ENCODE measurements at places on chromosomes 7 and 10. TPM values are rescaled to one million over a fixed set of nuclear protein-coding genes. Genes with fewer than 3 reads are reported as not detected.

DNA sequence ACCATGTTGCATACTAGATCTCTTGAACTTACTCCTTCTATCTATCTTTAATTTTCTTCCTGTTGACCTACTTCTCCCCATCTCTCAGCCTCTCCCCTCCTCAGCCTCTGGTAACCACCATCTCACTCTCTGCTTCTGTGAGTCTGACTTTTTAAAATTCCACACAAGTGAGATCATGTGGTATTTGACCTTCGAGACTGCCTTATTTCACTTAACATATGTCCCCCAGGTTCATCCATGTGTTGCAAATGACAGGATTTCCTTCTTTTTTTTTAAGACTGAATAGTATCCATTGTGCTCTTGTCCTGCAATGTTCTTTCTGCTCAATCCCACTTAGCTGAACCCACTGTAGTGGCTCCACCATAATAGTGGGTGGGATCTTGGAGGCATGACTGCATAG lies 51.4 kb upstream of the DNAJC1 start:
- DNase-seq: no peak

DNA sequence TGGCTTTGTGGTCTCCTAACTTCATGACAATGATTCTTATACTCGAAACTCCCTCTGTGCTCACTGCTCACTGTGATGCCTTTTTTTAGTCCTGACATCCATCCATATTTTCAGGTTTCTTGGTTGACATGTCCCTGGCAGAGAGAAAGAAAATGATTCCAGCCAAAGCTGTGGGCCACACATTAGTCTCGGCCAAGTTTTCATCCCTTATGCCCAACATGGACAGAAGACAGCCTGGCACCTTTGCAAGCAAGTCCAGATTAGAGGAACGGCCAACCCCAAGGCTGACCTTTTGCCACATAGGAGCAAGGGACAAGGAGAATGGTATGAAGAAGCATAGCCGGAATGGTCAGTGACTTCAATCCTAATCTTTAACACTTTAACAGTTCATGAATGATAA lies 8.7 kb upstream of the OPALIN start:
- no peak for DNase-seq

GRCh38 chr7:130996833-130997231 lies 262.8 kb upstream of the KLF14 start:
- DNase-seq: peak; percentile 80

VPS37D gene
- total RNA-seq: 0.46 TPM

GNGT1 gene
- not detected for total RNA-seq

DBF4 gene
- total RNA-seq: 14.3 TPM

DNA sequence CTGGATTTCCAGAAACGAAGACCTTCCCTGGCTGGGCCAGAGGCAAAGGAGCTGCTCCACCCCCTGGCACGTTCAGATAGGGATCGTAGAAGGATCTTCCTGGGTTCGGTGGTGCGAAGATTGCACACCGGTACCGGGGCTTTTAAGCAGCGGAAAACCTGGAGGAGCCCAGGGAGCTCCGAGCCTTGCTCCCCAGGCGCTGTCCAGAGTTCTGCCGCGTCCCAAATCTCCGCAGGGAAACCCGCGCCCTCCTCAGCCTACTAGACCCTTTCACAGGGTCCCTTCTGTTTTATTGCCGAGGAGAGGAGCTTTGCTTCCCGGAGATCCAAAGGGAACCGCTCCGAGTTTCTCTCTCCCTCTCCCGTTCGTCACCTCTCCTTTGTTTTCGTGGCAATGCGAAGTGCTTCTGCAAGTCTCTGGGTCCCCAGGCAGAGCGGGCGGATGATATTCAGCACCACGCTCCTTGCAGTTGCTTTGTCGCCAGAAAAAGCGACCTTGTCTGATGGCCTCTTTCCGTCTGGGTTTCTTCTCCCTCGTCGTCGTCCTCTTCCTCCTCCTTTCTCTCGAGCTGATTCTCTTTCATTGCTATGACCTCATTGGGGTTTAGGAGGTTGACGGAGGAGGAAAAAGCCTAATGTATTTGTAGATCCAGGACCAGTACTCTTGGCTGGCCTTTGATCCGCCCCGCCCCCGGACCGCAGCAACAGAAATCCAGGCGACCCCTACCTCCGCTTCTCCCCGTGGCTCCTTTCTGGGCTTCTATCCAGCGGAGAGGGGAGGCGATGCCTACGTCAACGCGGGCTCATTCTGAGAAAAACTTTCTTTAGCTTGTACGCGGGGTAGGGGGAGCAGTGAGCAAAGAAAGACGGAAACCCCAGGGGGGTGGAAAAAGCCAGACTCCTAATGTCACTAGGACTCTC lies at the start of gene TMEM196:
TSS of gene TMEM196 (minus strand) at position 777 of the 920 bp plus-strand sequence. CDS start 921 bp downstream, outside the sequence.
- DNase-seq: no peak

DNA sequence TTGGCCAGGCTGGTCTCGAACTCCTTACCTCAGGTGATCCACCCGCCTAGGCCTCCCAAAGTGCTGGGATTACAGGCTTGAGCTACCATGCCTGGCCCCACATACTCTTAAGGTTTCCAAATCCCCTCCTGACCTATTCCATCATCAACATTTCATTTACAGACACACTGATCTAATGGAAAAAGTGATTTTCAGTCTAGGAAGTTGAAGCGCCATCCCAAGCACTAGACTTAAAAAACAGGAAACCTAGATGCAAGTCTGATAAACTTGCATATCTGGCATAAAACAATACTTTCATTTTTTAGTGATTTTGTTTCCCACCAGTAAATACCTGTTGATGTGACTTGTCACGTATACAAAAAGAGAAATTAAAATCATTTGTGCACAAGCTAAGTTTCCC lies 44.0 kb downstream of the DNMBP start:
- no peak for DNase-seq

- DNase-seq: no peak
Measured at GRCh38 chr10:4511509-4511908, 314.5 kb upstream of the AKR1E2 start.

SPDYE16 gene
- not detected for total RNA-seq

DNA sequence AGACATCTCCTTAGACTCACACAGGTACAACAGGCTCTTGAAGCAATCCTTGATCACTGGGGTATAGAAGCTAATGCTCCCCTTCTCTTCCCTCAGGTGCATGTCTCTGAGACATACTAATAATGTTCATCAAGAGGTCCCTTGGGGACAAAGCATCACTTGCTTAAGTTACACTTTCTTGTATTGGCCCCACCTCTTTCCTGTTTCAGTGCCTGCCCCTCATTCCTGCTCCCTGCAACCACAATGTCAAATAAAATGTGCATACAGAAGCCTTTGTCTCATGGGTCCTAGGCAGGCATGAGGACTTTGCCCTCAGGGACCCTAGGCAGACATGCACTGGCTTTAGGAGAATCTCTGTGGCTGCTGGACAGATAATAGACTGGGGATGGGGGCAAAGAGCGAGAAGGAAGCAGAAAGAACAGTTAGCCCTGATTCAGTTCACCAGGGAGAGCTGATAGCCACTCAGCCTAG lies 175.0 kb upstream of the NPY start:
- no peak for DNase-seq

MYO1G gene
- total RNA-seq: 57.0 TPM

DNA sequence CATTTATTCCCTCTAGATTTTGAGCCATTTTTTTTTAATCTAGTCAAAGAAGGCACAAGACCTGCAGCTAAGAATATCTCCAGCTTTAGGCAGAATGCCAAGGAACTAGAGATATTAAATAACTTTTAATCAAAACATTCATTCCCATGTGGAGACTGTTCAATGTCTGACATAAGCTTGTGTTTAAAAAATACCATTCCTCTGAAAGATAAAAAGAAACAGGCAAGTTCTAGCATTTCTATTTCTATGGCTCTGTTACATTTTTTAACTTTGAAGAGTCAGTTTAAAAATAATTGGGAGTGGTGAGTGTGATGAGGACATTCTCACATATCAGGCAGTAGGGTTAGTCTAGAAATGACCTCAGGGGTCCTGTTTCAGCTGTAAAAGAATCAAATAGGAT lies 48.0 kb downstream of the RHOBTB1 start:
- no peak for DNase-seq

PPP1R17 gene
- not detected for total RNA-seq

GRCh38 chr7:109950256-109950655 lies 1140.7 kb upstream of the LRRN3 start:
- DNase-seq: no peak

PSTK gene
- total RNA-seq: 1.9 TPM

GRCh38 chr10:28139138-28139537 lies 140.3 kb upstream of the ODAD2 start:
- DNase-seq: no peak

SPDYE8 gene
- total RNA-seq: not detected

GRCh38 chr7:47502240-47502877 lies 79.6 kb downstream of the TNS3 start:
- DNase-seq: peak; percentile 59

SAMD9L gene
- 45.2 TPM for total RNA-seq

GRCh38 chr7:115249080-115249479 lies 327.2 kb downstream of the MDFIC start:
- no peak for DNase-seq

- DNase-seq: no peak
Measured at GRCh38 chr10:78879621-78880020, 189.1 kb upstream of the ZMIZ1 start.

- DNase-seq: no peak
Measured at GRCh38 chr7:11177793-11178192, 204.1 kb downstream of the PHF14 start.
